ENCODE measurements at places on chromosomes 12 and 14.

DNA sequence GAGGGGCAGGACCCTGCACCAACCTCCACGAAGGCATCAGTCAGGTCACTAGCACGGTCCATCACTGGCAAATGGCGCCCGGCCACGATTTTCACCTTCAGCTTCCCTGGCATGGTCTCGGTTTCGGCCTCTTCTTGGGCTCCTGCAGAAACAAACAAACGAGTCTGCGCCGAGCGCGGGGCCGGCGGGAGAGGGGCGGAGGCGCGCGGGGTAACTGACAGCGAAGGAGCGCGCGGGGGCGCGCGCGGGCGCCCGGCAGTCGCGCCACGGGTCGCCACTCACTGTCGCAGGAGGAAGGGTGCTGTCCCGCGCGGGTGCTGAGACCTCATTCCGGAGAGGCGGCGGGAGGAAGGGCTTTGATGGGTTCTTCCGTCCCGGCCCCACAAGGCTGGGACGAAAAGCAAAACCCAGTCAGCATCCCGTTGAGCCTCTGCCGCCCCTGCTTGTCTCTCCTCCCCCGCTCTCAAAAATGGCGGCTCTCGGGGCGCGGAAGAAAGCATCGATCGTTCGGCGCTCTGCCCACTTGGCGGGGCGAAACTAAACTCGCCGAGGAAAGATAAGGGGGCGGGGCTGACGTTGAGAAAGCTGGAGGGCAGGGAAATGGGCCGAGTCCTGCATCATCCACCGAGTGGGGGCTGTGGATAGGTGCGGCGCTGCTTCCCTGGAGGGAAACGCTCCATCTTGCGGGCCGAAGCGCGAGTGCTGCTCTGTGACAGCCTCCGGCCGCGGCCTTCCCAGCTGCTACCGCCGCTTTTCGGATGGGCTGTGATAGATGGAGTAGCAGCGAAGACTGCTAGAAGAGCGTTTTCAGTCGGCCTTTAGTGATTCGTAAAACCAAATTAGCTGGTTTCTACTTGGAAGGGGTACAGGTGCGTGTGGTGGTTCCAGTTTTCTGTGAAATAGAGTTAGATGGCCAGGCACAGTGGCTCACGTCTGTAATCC is at the start of gene C2CD5:
Gene C2CD5 (minus strand): TSS at position 505 of the 942 bp plus-strand sequence. CDS start 392 bp downstream, at position 113.
- peak; percentile 98 for DNase-seq

GRCh38 chr14:28012629-28013415 is 753.8 kb upstream of the FOXG1 start:
- DNase-seq: no peak

GRCh38 chr12:128789356-128789929 is 34.3 kb downstream of the SLC15A4 start:
- no peak for DNase-seq

DNA sequence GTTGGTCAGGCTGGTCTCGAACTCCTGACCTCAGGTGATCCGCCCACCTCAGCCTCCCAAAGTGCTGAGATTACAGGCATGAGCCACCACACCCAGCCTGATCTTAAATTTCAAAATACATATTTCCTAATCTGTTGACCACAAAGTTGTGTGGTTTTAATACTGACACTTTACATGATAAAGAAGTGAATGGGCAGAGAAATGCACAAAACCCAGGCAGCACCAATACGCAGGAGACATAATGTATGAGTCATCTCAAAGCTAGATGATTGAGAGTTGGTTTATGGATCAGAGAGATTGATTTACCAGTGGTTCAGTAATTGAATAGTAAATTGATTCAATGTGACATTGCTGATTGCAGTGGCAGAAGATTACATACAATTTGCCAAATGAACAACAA is 19.2 kb upstream of the PPP2R5E start:
- no peak for DNase-seq

- DNase-seq: no peak
Measured at GRCh38 chr12:29255042-29255441, 106.0 kb downstream of the FAR2 start.

- DNase-seq: no peak
Measured at GRCh38 chr14:37792124-37792523, 196.7 kb downstream of the TTC6 start.

DNA sequence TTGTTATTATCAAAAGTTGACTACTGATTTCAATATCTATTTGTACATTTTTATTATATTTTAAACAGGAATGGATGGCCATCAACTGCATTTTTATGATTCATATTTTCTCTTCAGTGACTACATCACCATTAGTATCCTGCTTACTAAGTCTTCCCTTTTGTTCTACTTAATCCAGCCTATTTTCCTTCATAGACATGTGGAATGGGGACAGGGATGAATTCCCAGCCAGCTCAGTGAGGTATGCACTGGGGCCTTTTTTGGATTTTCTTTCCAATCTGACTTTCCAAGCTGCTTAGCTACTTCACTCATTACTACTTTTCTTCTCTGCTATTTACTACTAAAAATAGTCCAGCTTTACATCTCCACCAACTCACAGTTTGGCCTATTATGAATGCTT is 38.4 kb downstream of the AKAP6 start:
- no peak for DNase-seq

DNA sequence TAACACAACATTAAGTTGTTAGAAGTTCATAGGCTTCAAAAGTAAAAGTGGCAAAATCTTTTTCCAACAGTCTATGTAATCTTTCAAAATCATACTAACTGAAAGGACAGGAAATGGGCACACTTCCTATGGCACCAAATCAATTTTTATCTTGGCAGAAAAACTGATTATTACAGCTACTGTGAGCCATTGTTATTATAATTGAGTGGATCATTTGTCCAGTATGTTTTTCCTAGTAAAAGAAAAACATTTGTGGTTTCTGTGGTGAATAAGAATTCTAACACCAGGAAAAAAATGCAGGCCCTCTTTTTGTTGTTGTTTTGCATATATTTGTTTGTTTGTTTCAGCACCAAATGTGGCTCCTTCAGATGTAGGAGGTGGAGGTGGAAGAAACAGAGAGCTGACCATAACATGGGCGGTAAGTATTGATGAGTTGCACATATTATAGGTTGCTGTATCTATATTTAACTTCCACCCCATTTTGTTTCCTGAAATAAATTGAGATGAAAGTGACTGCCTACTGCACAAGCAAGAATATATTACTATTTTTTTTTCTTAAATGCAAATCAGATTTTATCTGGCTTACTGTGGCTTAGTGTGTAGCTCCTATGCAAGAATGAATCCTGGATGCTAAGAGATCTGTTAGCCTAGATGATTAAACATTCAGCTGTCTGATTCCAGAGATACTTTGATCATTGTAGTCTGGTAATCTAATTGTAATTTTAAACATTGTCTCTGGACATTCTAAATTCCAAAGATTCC is 174.1 kb upstream of the PDZRN4 start:
- DNase-seq: no peak

GRCh38 chr12:62866451-62867082 is 68.4 kb downstream of the PPM1H start:
- DNase-seq: peak; percentile 73

Measured in AG10803 (cell line).